ENCODE measurements at places on chromosomes 2 and 18.

- peak; percentile 94 for DNase-seq
These were observed 131.4 kb upstream of the SLC1A4 start for GRCh38 chr2:64857581-64858471.

- no peak for DNase-seq
These were observed 319.9 kb upstream of the HS6ST1 start for GRCh38 chr2:128638341-128639119.

DNA sequence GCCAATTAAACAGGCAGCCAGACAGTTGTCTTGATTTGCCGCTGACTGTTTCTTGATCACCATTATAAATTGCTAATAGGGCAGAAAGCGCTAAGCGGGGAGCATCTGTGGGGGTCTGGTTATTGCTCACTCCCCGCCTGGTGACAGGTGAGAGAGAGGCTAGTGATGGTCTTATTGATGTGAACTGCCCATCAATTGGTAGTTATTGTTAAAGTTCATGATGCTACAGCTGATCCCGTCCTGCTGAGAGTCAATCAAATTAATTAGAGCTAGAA, 148.5 kb downstream of the LNPK start:
- DNase-seq = no peak

- DNase-seq = no peak
These were observed 1235.4 kb downstream of the LRP1B start for GRCh38 chr2:140895378-140895777.

DNA sequence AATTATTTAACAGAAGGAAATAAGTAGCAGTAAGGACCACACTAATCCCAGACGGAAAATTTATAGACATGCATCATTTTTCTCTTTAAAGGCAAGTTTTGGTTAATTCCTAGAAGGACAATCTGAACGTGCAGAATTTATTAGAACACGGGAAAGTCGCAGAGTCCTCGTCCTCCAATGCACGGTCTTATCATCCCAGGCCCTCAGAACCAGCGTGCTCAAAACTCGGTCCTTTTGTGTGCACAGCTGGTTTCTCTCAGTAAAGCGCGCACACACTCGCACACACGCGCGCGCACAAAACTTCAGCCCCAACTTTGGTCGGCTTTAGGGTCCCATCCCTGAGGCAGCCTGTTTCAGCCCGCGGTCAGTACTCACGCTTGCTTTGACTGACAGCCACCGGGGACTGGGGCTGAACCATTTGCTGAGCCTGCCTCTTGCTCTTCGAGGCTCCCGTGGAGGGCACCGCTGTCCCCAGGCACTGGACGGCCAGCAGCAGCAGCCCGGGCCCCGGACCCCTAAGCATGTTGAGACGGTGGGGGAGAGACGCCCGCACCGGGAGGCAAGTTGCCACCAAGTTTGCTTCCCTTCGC, 493 bp downstream of the FN1 start:
- peak; percentile 14 for DNase-seq

DNA sequence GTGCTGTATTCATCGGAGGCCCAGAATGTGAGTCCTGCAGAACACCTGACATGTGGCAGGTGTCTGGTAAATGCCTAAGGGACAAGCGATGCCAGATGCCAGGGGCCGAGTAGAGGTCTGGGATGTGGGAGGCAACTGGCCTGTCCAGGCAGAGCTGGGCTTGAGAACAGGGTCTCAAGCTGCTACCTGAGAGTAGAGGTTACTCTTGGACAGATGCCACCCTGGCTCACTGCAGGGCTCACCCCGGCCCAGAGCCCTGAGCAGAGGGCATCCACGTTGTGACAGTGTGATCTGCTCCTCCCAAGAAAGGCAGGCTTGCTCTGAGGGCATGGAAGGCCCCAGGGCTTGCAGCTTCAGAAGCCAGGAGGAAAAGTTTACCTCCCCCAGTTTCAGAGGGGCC, 692.0 kb upstream of the ID2 start:
- no peak for DNase-seq
